ENCODE measurements at places on chromosomes 5 and 9.
A peak's percentile ranks its signal among the peaks of the same experiment; 100 is the strongest.

DNA sequence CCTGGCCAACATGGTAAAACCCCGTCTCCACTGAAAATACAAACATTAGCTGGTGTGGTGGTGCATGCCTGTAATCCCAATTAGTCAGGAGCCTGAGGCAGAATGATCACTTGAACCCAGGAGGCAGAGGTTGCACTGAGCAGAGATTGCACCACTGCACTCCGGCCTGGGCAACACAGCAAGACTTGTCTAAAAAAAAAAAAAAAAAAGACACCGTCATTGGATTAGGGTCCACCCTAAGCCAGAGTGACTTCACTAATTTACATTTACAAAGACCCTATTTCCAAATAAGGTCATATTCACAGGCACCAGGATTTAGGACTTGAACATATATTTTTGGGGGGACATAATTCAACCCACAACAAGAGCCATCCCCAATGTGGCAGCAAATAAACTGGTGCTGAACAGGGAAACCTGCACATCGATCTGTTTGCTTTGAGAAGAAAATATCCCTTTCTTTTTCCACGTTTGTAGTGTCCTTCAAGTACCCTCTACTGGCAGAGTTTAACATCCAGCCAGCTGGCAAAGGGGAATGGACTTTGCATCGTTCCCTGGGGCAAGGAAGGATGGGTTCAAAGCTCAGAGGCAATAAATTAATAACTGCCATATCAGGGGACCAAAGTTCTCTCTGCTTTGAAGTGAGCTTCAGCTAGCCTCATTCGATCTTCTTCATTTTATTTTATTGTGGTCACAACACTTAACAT lies 3.7 kb upstream of the DNAJC25 start:
- DNase-seq, result no peak

GRCh38 chr5:69414885-69415583 lies at the start of gene MARVELD2:
Gene MARVELD2, plus strand, starts transcription at chr5:69415116. Its CDS starts 4,270 bp downstream, at chr5:69419386.
- peak; percentile 86 for DNase-seq

- DNase-seq, result no peak
Observed at GRCh38 chr5:138981586-138981985, 106.5 kb upstream of the LRRTM2 start.

GRCh38 chr9:18928711-18929110 lies 104.3 kb downstream of the SAXO1 start:
- DNase-seq, result no peak

All from NCI-H510A (cell line).